Stimulated activated CD4-positive, alpha-beta T cell treated with anti-CD3 and anti-CD28 coated beads, TNF-alpha, amount 100 ng/mL, for 1 hour (primary cell): ENCODE measurements at places on chromosomes 2 and 18.
A peak's percentile ranks its signal among the peaks of the same experiment; 100 is the strongest.

- DNase-seq: no peak
Observed at GRCh38 chr2:10167316-10167715, 44.8 kb downstream of the RRM2 start.

- DNase-seq: no peak
Observed at GRCh38 chr18:250685-251084, 17.2 kb downstream of the THOC1 start.

- no peak for DNase-seq
Observed at GRCh38 chr2:164826293-164827243, 15.1 kb downstream of the COBLL1 start.

DNA sequence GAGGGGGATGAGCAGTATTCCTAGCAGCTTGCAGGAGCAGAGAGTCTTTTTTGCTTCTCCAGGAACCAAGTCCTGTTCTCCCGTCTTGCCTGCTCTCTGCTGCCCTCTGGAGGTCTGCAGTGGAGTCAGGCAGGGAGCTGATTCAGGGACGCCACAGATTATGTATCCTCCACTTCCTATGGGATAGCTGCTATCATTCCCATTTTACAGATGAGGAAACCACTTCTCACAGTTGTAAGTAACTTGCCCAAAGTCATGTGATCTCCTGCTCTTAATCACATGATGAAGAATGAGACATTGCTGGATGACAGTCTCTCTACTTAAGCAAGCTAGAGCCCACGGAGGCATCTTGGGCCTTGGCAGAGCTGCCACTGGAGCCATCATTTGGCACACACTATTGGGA is 8.3 kb downstream of the SLC4A5 start:
- DNase-seq: peak; percentile 38

GRCh38 chr2:105954891-105955290 is 210.2 kb downstream of the NCK2 start:
- no peak for DNase-seq

DNA sequence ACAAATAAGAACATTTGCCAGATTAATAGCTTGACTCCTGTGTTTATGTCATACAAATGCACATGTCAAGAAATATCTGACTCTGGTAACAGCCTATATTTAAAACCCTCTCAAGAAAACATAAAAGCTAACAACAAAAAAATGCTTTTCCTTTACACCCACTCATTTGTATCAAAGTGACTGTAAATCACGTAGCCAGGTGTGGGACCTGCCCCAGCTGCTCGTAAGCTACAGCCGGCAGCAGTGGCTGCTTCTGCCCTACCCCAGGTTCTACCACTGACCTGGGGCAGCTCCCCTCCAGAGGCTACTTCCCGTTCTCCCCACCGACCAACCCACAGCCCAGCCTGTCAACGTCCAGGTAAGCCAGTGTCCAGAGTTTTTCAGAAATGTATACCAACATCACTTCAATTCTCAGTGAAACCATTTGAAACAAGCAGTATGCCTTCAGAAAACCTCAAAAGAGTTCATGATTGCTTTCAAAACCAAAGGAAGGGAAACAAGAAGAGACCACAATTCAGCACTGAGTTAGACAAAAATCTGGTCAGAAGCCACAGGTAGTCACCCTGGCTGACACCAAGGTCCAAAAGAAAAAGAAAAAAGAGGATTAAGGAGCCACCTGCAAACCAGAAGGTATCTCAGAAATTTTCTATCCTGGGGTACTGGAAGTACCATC is 40.4 kb downstream of the KIDINS220 start:
- no peak for DNase-seq

- DNase-seq: no peak
Observed at GRCh38 chr2:183072177-183072576, 6.4 kb upstream of the DUSP19 start.

DNA sequence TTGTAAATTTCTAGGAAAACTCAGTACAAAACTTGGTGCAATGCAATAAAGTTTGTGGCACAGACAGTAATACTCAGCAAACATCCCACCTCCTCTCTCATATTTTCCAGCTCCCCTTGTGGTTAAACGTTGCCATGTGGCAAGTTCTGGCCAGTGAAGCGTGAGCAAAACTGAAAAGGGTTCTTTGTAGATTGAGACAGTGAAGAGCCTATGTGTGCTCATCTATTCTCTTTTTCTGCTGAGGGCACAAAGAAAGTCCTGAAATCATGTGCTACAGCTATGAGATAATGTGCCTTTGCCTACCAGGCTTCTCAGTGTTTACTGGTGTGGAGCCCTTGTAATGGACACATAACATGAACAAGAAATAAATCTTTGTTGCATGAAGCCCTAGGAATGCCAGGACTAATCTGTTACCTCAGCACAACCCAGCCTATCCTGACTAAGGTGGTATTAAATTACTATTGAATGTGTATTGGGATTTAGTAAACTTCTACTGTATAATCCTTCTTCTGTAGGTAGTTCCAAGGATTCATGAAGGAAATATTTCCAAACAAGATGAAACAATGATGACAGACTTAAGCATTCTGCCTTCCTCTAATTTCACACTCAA is 13.0 kb upstream of the TYMS start:
- no peak for DNase-seq

DNA sequence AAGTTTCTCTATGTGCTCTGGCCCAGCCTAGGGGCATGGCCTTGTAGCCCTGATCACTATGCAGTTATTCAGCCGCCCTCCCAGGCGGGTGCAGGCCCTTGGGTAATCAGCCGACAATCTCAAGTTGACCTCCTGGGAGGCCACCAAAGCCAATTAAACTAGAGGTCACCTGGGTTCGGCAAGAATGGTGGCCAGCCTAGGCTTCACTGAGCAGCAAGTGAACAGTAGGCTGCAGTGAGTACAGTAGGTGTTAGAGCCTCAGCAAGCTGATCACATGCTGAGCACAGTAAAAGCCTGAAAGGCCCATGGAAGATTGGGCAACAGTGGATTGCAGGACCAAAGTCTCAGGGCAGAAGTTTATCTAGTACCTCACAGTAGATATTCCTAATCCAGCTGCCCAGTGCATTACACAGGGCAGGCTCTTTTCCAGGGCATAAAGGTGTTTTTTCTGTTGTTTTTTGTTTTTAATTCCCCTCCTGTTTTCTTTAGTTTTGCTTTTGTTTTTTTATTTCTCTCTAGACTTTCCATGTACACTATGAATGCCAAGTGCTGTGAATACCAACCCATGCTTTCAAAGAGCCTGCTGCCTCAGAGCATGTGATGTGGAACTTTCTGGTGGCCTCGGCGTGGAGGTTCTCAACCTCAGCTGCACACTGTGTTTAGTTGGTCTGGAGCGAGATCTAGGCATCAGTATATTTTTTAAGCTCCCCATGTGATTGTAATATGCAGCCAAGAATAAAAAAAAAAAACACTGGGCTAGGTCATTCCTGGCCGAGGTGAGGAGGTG is 55.9 kb upstream of the ATL2 start:
- DNase-seq: no peak

- no peak for DNase-seq
Observed at GRCh38 chr2:169711751-169712509, 17.7 kb downstream of the PHOSPHO2 start.

DNA sequence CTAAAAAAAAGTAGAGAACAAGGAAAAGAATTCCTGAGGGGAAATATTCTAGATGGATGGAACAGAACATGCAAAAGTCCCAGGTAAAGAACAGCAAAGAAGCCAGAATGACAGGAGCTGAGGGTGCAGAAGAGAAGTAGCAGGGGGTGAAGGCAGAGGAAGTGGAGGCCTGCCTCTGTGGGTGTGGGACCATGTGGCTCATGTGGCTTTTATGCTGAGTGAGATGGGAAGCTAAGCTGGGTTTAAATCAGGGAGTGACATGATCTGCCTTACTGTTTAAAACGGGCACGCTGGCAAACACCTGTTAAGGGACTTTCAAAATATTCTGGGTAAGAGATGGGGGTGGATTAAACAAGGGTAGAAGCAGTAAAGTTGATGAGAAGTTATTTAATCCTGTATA is 40.0 kb downstream of the GKN2 start:
- DNase-seq: no peak

DNA sequence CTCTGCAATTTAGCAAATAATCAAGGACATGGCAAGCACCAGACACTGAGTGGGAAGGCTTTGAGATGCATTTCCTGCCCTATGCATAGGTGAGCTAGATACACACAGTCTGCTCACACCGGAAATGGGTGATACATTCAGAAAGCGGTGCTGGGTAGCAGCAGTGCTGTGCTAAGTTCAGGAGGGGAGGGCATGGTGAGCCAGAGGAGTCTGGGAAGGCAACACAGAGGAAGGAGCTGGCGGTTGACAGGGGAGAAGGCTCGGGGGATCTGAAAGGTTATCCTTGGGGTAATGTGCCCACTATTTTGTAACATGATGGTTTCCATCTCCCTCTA is 57.4 kb upstream of the EPAS1 start:
- DNase-seq: peak; percentile 32

DNA sequence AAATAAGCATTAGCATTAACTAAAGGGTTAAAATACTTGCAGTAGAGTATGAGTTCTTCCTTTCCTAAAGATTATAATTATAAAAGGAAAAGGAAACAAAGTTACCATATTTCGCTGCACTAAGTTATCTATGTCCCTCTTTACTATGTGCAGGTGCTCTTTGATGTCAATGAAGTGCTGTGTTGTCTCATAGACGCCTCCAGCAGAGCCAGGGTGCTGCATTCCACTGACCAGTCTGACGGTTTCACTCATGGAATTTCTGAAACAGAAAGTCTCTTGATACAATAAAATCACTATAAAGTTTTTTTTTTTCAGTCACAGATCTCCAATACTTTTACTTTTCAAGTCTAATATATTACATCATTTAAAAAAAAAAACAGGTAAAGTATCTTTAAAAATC is 14.5 kb upstream of the CPLX4 start:
- DNase-seq: no peak

- DNase-seq: no peak
Observed at GRCh38 chr2:106602042-106602441, 114.9 kb downstream of the CD8B2 start.

DNA sequence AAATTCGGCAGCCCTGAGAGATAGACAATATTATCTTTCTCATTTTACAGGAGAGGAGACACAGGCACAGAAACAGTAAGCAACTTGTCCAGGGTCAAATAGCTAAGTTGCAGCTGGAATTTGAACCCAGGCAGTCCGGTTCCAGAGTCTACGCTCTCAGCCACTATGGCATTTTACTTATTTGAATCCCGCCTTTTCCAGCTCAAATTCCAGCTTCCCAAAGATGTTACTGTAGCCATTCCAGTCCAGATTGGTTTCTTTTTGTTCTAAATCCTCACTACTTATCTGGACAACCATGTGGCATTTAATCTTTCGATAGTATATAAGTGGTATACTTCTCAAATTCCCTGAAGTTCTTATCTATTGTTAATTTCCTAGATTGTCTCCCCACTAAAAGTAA is 125.7 kb downstream of the NBAS start:
- DNase-seq: no peak

DNA sequence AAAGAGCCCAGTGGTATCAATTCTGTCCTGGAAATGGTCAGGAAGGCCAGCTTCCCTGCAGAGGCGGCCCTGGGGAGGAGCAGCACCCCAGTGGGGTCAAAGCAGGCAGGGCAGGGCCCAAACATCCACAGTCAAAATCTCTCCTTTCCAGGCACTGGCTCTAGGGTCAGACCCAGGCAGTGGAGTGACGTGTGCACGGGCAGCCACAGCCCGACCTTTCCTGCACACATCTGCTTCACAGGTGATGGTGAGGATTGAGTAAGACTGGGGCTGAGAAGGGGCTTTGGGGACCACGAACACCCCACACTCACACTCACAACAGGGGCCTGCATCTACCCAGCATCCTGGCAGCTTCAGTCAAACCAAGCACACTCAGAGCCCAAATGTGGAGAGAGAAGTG is 97.8 kb upstream of the GLI2 start:
- no peak for DNase-seq

DNA sequence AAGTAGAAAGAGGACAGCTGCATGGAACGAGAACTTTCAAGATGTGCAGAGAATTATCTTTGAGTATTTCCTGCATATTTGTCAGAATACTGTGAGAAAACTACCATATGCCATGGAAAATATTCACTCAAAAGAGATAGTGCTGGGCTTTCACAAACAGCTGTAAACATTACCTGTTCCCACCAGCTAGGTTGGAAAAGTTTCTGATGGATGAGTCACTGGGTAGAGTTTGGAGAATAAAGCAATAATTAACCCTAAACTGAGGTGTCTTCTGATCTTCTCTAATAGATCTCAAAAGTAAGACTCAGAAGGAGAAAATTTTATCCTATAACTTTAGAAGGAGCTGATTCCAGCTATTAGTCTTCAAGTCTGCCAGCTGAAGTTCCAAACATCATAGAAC is 3.9 kb upstream of the FSIP2 start:
- DNase-seq: no peak

DNA sequence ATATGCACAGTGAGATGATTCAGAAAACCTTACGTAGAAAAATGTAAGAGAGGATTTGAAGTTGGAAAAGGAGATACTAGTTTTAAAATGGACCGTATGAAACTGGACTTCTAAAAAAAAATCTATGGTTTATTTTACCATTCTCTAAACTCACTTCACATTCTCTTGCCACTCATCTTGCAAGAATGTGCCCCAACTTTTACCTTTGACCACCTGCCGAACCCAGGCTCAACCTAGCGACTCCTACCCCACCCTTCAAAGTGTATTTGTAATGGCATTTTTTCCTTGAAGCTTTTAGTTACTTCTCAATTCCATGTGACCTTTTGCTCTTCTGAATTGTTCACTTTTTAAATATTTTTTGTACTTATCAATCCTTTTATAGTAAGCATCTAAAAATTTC is 160.8 kb downstream of the PHLPP1 start:
- no peak for DNase-seq

DNA sequence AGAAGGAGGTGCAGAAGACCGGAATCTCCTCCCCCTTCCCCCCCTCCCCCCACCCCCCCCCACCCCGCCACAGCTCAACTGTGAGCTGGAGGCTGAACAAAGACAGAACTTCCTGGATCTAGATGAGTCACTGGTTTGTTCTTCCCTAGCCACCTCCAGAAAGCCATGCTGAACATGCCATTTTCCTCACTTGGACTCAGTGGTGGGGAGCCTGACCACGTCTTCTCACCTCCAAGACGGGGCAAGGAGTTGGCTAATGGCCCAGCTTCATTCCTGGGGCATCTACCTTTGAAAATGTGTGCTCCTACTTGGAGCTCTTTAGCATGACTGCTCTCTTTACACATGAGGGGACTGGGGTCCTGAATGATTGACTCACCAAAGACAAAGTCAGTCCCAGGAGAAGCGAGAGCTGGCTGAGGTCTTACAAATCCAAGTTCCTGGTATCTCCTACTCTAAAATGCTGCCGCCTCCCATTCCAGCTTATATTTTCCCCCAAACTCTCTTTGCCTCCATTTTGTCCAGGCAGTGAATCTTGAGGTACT is 22.6 kb upstream of the FZD5 start:
- no peak for DNase-seq

- no peak for DNase-seq
Observed at GRCh38 chr2:119222213-119222612, 1.4 kb upstream of the STEAP3 start.

DNA sequence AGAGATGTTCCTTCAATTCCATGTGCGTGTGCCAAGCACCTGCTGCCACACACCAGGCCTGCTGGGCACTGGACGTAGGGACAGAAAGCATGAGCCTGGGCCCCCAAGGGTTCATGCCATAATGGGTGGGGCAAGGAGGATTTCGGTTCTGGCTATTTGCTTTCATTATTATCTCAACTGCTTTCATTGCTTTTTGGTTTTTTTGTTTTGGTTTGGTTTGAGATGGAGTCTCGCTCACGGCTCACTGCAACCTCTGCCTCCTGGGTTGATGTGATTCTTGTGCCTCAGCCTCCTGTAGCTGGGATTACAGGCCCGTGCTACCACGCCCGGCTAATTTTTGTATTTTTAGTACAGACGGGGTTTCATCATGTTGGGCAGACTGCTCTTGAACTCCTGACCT is 57.2 kb downstream of the SF3B1 start:
- no peak for DNase-seq

GRCh38 chr18:3631887-3632286 is 181.9 kb downstream of the TGIF1 start:
- DNase-seq: no peak
